Adipocyte (in vitro differentiated cells): ENCODE measurements at places on chromosomes 11 and 22.

DNA sequence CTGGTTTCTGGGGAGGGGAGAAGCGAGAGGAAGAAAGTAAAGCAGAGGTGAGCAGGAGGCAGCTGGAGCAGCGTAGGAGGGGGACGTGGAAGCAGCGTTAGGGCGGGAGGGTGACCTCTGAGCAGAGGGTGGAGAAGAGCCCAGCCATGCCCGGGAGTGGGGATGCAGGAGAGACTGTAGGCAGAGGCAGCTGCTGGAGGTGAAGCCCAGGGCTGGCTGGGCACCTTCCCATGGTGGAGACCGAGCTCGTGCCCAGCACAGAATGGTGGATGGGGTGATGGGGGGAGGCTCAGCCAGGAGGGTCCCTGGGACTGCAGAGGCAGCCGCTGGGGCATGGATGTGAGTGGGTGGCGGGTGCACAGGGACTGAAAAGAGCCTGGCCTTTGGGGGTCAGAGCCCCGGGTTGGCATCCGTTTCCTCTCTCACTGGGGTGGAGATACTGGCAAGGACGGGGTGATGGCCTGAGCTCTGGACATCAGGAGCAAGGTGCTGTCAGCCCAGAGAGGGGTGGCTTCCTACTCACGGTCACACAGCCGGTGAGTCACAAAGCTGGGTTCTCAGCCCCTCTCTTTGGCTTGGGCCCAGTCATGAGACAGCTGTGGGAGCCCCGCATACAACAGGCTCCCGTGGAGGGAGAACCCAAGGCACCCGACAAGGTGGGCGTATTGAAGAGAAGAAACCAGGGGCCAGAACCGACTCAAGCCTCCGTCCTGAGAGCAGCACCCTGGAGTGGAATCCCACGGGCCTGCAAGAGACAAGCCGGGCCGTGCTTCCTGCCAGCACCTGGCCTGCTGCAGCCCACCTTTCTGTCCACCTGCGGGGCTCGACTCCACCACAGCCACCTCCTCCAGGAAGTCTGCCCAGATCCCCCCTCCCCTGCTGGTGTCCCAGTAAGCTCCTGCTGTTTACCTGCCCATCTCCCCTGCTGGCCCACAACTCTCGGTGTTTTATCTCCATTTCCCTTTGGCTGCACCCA, 45.8 kb upstream of the FGF3 start:
- DNase-seq: no peak

GRCh38 chr11:11263238-11264005, 89.6 kb downstream of the CSNK2A3 start:
- no peak for DNase-seq

DNA sequence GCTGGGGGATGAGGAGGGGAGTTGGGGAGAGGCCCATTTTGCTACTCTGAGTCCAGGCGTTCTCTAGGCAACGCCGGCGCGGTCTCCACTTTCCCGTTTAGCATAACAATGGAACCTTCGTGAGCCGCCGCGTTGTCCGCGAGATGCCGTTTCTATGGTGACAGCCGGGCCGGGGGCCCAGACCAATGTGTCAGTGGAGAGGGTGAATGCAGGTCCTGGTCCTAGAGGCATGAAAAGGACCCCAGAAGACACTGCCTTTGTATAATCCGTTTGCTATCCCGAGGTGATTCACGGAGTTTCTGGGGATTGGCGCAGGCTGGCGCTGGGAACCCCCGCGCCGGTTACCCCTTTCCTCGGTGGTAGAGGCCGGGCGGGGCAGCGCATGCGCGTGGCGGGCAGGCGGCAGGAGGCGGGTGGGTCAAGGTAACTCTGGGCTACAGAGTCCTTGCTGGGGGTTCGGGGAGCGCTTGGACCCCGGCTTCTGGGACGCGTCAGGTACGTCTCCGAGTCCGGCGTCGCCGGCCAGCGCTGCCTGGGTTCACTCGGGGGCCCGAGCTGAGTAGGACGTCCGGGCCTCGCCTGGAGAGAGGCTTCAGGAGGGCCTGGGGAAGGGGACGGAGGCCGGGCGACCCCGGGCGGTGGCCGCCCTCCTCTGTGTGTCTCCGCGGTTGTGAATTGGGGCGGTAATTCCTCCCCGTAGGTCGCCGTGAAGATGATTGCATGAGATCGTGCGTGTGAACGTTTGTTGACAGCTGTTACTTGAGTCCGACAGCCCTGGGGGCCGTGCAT, at the start of the genes CBY1 and FAM227A:
CBY1 (plus strand) TSS at position 383 of the 789 bp plus-strand sequence. CDS start 11,417 bp downstream, outside the sequence.
FAM227A (minus strand) TSS at position 137 of the 789 bp plus-strand sequence. CDS start 6,224 bp downstream, outside the sequence.
- peak; percentile 96 for DNase-seq

DNA sequence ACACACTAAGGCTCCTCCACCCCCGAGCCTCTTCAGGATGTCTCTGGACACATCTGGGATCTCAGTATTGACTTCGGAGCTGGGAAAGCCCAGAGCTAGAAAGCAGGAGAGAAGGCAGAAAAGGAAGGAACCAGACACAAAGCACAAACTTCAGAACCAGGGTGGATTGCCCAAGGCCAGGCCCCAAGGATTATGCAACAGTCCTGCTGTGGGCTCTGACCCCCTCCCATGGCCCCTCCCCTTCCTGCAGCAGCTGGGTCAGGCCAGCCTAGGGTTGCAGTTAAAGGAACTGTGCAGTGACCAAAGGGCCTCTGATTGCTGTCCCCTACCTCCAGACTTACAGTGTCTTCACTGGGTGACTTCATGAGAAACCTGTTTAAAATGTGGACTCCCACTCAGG, 5.3 kb downstream of the KCNE3 start:
- DNase-seq: peak; percentile 85

GRCh38 chr22:23306438-23306921, 126.2 kb downstream of the BCR start:
- DNase-seq: peak; percentile 39

DNA sequence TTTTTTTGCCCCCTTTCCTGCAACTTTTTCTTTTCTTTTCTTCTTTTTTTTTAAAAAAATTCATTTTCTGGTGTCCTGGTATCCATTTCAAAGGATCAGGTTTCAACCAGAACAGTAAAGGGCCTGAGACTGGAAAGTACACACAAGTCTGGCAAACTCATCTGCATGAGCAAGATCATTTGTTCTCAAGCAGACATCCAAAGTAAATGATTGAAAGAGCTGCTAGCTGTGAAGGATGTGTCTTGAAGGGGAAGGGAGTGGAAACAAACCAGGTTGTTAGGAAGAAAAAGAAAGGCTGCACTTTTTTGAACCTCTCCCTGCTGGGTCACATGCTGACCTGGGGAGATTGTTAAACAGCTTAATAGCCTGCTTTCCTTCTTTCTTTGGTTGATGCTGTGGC, 5.3 kb downstream of the YAP1 start:
- peak; percentile 75 for DNase-seq
